ENCODE measurements at places on chromosomes 4 and X. TPM values are rescaled to one million over a fixed set of nuclear protein-coding genes. Genes with fewer than 3 reads are reported as not detected.

DNA sequence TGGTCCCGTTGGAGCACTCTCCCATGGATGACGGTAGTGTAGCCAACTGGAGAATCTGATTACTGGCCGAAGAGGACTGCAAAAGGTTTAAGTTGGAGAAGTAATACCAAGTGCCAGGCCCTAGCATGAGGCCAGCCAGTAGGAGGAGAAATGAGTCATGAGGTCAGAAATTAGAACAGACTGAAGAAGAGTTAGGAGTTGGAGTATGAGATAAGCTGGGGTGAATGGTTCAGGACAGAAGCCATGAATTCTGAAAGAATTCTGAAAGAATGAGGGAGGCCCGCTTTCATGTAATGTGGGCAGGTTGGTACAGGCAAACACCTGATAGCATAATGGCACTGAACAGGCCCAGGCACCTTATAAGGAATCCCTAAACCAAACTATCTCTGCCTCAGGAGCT, 18.4 kb upstream of the STK26 start:
- no peak for DNase-seq

The PDZD4 gene
- total RNA-seq: 0.88 TPM

DNA sequence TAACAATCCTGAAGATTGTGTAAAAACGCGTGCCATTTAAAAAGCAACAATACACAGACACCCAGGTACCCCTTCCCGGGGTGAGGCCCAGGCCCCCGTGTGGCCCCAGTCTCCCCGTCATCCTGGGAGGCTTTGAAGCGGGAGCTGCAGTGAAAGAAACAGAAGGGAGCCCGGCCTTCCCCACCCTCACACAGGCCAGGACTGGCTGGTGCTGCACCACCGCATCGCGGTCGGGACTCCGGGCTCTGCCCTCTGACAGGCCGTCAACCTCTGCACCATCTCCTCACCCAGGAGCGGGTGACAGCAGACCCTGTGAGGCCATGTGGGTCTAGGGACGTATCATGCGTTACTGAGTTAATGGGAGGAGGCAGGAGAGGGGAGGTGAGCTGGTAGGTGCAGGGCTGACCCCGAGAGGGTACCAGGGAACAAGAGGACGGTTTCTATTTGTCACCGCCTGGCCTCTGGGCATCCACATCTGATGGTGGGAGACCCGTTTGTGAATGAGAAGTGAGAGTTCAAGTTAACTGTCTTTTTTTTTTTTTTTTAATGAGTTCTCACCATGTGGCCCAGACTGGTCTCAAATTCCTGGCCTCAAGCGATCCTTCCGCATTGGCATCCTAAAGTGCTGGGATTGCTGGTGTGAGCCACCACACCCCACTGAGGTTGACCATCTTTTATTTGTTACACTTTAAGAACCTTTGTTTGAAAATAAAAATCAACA, 27.3 kb downstream of the PIGG start:
- DNase-seq: no peak

DNA sequence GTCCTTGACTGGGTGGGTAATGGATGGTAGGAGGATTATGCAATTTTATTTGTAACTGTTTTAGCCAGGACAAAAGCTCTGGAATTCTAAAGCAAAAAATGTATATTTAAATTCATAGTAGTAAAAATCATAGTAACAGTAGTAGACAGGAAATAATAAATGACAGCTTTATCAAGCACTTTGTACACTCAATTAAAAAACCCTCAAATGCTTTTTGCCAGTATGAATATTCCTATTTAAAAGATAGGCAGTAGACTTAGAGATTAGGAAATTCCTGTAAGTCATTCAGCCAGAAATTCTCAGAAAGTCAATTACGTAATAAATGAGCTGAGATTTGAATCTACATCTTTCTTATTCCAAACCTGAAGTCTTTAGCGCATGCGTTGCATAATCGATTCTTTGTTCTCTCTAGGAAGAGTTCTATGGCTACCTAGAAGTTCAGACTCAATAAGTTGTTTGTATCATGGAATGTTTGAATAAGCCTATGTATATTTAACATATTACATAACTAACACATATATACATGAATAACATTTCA, 2.5 kb downstream of the AADAT start:
- DNase-seq: no peak

GRCh38 chrX:8988446-8988845, 45.5 kb downstream of the FAM9B start:
- DNase-seq: no peak

All from activated CD4-positive, alpha-beta memory T cell treated with anti-CD3 and anti-CD28 coated beads, Interleukin-2, amount 10 ng/mL, durations not matched to agents 7 days and 5 days (primary cell).